ENCODE measurements at places on chromosomes 3 and 15. TPM values are rescaled to one million over a fixed set of nuclear protein-coding genes. Genes with fewer than 3 reads are reported as not detected.

GRCh38 chr15:88834211-88834812 lies 31.1 kb downstream of the ACAN start:
- no peaks in the 10 kb centered on the region for H3K27me3 ChIP-seq
- no peak overlapping the region for H3K27ac ChIP-seq
- H3K4me1 ChIP-seq = no peaks in the 10 kb centered on the region
- DNase-seq = peak; percentile 15
- no peaks in the 10 kb centered on the region for H3K36me3 ChIP-seq
- no peak overlapping the region for H3K4me3 ChIP-seq

GRCh38 chr3:33256249-33256648 lies 21.0 kb upstream of the FBXL2 start:
- peaks cover 16% of the 10 kb centered on the region for H3K27me3 ChIP-seq
- no peak overlapping the region for H3K27ac ChIP-seq
- H3K4me3 ChIP-seq = no peak overlapping the region
- DNase-seq = no peak
- no peaks in the 10 kb centered on the region for H3K36me3 ChIP-seq
- no peaks in the 10 kb centered on the region for H3K4me1 ChIP-seq

ARGFX gene
- total RNA-seq = not detected

- no peak overlapping the region for H3K4me3 ChIP-seq
- H3K36me3 ChIP-seq = no peaks in the 10 kb centered on the region
- H3K27ac ChIP-seq = no peak overlapping the region
- peak; percentile 85 for DNase-seq
- H3K4me1 ChIP-seq = peaks cover 7% of the 10 kb centered on the region
Measured at GRCh38 chr3:53140847-53141845, 10.9 kb upstream of the RFT1 start.

- H3K36me3 ChIP-seq = peaks cover 29% of the 10 kb centered on the region
- peak; percentile 79 for DNase-seq
- no peaks in the 10 kb centered on the region for H3K4me1 ChIP-seq
- no peak within 1 kb of the TSS for H3K27ac ChIP-seq
Measured at GRCh38 chr3:27368831-27369607, at the start of gene NEK10. NEK10 (minus strand) TSS chr3:27369383; CDS start chr3:27352882, 16,501 bp downstream.

C3orf85 gene
- total RNA-seq = not detected

- no peak overlapping the region for H3K4me3 ChIP-seq
Measured at GRCh38 chr3:110767838-110768237, 303.8 kb upstream of the NECTIN3 start.

ARMC8 gene
- 29.2 TPM for total RNA-seq

MORC1 gene
- not detected for total RNA-seq
